Thyroid gland (tissue), 4 donors: ENCODE measurements at places on chromosomes 6 and 20.

GRCh38 chr6:116529466-116530290, 15.8 kb downstream of the TRAPPC3L start:
- no peak for DNase-seq

GRCh38 chr20:50312682-50313521, 122.3 kb downstream of the CEBPB start:
- peak; percentile 72 for DNase-seq

DNA sequence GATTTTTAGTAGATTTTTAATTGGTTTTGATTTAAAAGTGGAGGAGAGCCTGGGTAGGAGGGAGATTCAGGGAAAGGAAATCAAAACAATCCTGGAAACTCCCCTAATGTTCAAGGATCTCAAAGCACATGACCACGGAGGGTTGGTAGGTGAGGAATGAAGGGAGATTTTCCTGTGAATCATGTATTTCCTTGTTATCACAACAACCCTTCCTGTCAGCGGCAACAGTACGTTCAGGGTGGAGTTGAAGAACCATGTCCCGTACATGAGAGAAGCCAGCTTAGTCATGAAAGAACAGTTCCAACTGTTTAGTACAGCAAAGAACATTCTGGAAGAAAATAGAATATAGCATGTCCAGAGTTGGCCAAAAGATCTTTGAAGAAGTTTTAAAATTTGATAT, 79.4 kb upstream of the SCAF8 start:
- DNase-seq: peak; percentile 50

- no peak for DNase-seq
Observed at GRCh38 chr6:131885237-131885636, 65.9 kb downstream of the CCN2 start.

GRCh38 chr6:88263591-88263990, 97.4 kb upstream of the CNR1 start:
- no peak for DNase-seq

DNA sequence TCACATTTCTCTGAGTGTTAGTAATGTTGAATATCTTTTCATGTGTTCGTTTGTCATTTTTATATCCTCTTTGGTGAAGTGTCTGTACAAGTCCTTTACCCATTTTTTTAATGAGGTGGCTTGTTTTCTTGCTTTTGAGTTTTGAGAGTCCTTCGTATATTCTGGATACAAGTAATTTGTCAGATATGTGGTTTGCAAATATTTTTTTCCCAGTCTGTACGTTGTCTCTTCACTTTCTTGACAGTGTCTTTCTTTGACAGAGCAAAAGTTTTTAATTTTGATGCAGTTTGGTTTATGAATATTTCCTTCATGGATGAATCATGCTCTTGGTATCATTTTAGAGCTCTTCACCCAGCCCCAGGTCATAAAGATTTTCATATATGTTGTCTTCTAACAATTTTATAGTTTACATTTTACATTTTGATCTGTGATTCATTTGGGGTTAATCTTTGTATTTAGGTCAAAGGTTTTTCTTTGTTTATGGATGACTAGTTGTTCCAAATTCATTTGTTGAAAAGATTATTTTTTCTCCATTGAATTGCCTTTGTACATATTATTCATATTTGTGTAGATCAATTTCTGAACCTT, 152.5 kb downstream of the MRPL14 start:
- DNase-seq: no peak

- DNase-seq: no peak
Observed at GRCh38 chr20:58629215-58629580, 21.9 kb upstream of the STX16 start.

- DNase-seq: no peak
Observed at GRCh38 chr20:19161336-19161735, 51.1 kb upstream of the SLC24A3 start.

DNA sequence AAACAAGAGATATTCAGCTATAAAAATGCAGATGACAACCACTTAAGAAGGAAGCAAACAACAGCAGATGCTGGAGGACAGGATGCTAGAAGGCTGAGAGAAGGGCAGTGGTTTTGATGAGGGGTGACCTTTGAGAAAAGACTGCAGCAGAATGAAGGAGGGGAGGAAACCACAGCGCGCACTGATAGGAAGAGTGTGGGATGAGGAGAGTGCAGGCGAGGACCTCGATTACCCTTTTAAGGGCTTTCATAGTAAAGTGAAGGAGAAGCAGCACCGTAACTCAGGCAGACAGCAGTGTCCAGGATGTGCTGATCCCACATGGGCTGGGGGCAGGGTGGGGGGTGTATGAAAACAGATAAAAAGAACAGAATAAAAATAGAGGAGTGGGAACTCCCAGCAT, 19.2 kb downstream of the ZBTB2 start:
- DNase-seq: no peak

GRCh38 chr6:160063771-160064413, 57.7 kb upstream of the SLC22A1 start:
- DNase-seq: no peak

DNA sequence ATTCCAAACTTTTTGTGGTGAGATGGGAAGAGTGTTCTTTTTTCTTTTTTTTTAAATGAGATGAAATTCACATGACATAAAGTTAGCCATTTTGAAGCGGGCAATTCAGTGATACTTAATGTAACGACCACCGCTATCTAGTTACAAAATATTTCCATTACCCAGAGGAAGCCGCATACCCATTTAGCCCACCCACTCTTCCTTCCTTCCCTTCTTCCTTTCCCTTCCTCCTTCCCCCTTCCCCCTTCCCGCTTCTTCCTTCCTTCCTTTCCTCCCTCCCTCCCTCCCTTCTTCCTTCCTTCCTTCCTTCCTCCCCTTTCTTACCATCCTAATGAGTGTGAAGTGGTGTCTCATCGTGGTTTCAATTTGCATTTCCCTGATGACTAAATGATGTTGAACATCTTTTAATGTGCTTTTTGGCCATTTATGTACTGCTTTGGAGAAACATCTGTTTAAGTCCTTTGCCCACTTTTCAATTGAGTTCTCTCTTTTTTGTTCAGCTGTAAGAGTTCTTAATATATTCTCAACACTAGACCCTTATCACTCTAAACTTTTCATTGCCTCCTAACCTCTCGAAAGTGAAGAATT, 371.1 kb downstream of the FARS2 start:
- DNase-seq: no peak

DNA sequence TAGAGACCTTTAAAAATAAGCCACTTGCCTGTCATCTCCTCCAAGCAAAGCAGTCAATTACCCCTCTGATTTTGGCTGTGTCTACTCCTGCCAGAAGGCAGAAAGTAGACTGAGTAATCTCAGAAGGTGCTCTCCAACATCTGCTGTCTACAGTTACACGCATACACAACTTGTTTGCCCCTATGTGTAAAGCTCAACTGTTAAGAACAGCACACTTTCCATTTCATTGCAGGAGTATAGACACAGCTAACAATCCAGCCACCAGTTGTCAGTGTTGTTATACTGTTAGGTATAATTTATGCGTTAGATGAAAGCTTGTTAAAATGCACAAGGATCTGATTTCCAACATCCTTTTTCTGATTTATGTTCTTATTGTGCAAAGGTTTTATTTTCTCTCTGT, 88.2 kb downstream of the SAMD3 start:
- DNase-seq: no peak

DNA sequence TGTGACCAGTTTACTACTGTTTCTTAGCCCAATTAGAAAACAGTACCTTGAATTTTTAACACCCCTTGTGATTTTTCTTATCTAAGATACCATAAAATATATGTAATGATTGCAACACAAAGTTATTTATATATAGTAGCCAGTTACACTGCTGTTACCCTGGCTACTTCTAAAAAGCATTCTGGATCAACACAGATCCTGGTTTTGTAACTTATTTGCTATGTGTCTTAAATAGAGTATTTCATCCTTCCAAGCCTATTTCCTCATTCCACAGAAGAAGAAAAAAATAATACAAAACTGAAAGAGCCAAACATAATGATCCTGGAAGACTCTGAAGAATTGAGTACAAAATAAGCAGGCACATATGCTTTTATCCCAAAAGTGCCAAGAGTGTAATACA, 19.0 kb upstream of the GSTA4 start:
- DNase-seq: no peak

DNA sequence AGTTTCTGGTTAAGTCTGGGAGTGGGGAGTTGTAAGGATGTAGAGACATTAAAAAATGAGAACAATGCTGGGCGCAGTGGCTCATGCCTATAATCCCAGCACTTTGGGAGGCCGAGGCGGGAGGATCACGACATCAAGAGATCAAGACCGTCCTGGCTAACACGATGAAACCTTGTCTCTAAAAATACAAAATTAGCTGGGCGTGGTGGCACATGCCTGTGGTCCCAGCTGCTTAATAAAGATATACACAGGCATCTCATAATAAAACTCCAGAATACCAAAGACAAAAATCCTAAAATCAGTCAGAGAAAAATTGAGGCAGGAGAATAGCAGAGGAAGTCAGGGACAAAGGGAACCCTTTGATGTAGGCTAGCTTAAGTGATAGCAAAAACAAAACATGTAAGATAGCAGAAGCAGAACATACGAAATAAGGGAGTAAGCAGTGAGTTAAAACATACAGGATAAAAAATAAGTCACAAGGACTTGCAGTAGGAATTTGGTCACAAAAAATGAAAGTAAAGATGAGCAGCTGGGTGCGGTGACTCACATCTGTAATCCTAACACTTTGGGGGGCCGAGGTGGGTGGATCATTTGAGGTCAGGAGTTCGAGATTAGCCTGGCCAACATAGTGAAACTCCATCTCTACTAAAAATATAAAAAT, 23.6 kb downstream of the DDX43 start:
- DNase-seq: no peak

- no peak for DNase-seq
Observed at GRCh38 chr20:24357177-24357576, 112.3 kb upstream of the SYNDIG1 start.

- DNase-seq: no peak
Observed at GRCh38 chr6:125806813-125807212, 16.1 kb downstream of the NCOA7 start.

GRCh38 chr6:140360651-140361050, 986.2 kb upstream of the CITED2 start:
- DNase-seq: no peak

- no peak for DNase-seq
Observed at GRCh38 chr6:122289762-122290539, 109.5 kb upstream of the HSF2 start.

- DNase-seq: no peak
Observed at GRCh38 chr20:53223626-53224172, 251.5 kb downstream of the TSHZ2 start.

GRCh38 chr6:154247119-154247861, 109.3 kb downstream of the IPCEF1 start:
- DNase-seq: no peak

DNA sequence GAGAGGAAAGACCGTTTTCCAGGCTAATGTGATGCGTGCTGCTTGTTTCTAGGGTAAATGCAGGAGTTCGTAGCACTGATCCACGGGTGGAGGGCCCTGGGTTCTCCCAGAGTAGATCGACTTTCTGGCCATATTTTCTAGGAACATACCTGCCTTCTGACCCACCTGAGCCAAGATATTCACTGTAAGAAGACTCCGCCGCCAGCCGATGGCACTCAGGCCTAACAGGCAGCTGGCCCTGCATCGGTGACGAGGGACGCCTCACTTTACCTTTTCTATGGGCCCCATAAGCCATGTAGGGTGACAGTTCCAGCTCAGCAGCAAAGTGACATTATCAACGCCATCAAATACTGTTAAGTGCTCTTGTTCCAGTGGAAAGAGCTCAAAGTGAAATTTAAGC, 30.2 kb upstream of the FRMD1 start:
- DNase-seq: no peak

DNA sequence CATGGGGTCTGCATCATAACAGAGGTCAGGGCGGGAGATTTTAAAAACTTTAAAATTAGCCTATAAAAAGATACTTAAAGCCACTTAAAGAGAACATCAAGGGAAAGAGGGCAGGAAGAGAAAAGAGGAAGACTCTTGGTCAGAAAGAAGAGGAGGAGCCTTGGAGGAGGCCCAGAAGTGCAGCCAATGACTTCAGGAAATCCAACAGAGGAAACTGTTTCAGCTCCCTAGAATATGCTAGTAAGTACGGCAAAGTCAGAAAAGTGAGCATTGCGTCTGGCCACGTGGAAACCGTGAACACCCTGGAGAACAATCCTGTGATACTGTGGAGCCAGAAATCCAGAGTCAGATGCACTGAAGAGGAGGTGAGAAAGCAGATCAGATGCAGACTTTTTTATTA, 22.5 kb upstream of the NHSL1 start:
- DNase-seq: no peak

DNA sequence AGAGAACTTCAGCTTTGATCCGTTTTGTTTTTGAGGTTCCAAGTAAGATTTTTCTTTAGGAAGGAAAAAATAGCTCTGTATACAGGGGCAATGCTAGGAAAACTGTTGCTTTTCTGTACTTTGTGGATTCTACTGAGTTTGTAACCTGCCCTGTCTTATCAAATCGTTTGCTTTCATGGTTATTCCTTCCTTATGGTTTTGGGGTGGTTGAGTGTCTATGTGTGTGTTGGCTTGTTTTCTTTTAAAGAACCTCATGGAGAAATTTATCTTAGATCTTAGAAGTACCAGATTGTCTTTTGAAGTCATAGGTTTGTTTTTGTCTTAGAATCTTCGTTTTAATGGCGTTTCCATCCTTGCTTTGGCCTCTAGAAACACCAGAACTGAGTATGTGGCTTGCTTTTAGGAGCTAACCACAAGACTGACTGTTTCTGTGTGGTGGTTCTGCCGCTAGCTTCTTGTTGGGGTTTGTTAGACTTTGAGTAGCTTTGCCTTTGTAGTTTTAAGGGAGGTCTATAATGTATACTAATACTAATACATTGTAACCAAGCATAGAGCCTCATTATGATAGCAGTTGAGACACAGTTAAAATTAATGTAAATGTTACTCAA, 86.8 kb downstream of the RPP40 start:
- no peak for DNase-seq

GRCh38 chr20:59342023-59342957, 41.9 kb downstream of the EDN3 start:
- DNase-seq: no peak

- no peak for DNase-seq
Observed at GRCh38 chr20:23190557-23190956, 104.4 kb upstream of the CD93 start.

- no peak for DNase-seq
Observed at GRCh38 chr6:92271091-92271490, 1148.3 kb downstream of the EPHA7 start.

DNA sequence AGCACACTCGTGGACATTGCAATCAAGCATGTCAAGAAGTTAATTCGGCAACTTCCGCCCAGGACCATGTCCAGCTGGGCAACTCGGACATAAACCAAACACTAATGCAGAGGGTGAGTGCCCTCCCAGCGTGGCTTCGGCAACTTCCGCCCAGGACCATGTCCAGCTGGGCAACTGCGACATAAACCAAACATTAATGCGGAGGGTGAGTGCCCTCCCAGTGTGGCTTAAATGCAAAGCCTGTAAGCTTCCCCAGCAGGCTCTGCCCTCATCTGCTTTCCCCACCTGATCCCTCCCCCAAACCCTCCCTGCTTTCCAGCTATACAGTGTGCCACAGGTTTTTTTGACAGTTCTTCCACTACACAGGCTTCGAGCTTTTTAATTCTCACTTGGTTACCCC, 143.4 kb downstream of the PXDC1 start:
- DNase-seq: no peak
